GM06990 (cell line): ENCODE measurements at places on chromosomes 5 and 9.

DNA sequence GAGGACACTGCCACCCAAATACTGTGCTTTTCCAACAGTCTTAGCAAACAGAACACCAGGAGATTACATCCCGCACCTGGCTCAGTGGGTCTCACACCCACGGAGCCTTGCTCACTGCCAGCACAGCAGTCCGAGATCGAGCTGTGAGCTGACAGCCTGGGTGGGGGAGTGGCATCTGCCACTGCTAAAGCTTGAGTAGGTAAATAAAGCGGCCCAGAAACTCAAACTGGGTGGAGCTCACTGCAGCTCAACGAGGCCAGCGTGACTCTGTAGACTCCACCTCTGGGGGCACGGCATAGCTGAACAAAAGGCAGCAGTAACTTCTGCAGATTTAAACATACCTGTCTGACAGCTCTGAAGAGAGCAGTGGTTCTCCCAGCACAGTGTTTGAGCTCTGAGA, 28.8 kb downstream of the EPB41L4A start:
- DNase-seq, result no peak

- no peak for DNase-seq
These were observed 141.9 kb upstream of the SLC12A2 start for GRCh38 chr5:127941646-127942045.

DNA sequence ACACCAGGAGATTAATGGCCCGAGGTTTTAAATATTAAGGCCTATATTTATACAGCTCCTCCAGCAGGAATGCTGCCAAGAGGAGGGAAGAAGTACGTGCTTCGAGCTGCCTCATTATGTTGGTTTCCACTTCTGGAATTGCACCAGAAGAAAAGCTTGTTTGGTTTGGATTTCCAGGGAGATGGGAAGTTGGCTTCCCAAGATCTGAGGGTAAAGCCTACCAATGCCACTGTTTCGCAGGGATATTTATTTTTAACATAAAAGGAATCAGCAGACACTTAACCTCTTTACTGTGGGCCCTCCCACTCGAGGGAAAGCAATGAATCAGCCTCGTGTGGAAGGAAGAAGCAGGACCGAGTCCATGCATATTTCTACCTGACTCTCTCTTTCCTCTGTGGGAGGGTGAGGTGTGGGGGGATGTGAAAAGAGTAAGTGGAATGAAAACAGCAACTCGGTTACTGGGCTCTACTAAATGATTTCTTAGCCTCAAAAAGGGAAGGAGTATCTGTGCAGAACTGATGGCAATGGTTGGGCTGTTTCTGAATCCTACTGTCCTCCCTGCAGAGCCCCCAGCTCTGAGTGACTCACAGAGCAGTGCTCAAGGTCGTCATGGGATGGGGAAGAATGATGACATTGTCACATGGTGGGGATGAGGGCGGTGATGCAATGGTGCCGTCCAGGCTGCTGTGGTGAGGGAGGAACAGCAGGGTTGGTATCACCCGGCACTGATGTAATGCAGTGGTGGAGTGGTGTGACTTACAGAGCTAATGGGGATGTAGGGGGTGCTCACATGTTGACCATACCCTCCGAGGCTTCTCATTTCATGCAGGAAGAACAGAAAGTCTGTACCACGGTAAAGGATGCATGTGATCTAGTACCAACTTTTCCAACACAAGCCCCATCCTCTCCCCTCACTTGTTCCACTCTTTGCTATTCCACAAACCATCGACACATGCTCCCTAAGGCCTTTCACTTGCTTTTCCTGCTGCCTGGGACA, 215.0 kb upstream of the PANK3 start:
- no peak for DNase-seq

DNA sequence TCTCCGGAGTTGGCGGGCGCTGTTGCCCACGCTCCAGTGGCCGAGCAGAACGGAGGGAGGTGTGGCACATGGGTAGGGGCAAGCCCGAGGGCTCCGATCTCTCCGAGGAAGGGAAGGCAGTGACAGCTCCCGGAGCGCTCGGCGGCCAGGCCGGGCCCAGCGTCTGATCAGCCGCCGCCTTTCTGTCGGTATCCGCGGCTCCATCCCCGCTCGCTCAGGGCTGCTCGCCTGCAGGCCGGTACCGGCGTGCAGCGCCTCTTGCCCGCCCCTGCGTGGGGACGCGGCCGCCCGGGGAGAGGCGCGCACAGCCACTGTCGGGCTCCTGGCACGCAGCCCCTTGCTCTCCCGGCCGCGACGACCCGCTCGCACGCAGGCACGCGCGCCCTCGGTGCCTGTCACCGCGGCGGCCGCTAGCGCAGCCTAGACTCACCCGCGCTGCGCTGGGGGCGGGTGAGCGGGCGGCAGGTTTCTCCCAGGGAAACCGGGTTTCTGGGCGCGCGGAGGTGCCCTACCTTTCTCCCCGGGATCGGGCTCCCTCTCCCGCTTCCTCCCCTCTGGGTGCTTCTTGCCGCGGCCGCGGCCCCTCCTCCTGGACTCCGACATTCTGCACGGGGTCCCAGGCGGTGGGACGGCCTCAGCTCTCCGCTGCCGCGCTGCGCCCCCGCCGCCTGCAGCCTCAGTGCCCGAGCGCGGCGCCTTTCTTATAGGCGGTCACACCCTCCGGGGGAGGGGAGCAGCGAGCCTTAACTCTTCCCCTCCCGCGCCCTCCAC, 108.4 kb downstream of the PSD2 start:
- DNase-seq, result peak; percentile 51

- DNase-seq, result no peak
These were observed 569.2 kb upstream of the PTPRD start for GRCh38 chr9:11182001-11182400.

DNA sequence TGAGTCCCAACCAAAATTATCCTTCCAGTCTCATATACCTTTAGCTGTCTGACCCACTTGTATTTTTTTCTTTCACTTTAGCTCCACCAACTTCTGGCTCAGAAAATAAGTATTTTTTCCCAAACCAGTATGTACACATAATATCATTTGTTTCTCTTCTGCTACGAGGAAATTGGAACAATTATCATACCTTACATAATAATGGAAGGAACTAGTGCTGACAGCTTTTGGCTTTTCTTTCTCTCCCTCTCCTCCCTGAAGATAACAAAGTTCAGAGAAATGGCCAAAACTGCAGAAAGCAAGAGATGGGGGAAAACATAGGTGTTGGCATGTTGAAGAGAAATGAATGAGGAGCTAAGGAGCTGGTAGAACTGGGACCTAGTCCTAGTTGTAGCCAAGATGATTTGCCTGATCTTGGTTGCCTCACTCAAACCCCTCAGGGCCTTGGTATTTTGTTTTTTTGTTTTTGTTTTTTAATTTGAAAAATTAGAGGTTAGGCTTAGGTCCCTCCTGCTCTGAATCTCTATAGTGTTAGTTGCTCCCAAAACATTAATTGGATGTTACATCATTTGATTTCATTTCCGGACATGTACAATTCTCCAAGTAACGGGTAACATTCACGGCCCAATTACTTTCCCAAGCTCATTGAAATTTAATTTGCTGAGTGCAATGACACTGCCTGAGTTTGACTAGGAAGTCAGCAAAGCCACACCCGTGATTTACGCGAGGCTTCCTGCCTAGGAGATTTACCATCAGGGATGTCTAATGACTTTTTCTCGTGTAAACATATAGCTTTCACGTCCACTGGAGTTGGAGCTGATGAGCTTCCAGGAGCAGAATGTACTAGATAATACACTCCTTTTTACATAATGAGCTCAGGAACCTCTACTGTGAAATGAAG, 291.6 kb downstream of the TLE1 start:
- DNase-seq, result no peak
